Stimulated activated CD4-positive, alpha-beta T cell treated with anti-CD3 and anti-CD28 coated beads, Interleukin-1b, Interleukin-23, amount 100 ng/mL, for 24 hours (primary cell): ENCODE measurements at places on chromosomes 11 and 22.

- no peak for DNase-seq
These were observed 35.4 kb downstream of the NFAM1 start for GRCh38 chr22:42396621-42397331.

DNA sequence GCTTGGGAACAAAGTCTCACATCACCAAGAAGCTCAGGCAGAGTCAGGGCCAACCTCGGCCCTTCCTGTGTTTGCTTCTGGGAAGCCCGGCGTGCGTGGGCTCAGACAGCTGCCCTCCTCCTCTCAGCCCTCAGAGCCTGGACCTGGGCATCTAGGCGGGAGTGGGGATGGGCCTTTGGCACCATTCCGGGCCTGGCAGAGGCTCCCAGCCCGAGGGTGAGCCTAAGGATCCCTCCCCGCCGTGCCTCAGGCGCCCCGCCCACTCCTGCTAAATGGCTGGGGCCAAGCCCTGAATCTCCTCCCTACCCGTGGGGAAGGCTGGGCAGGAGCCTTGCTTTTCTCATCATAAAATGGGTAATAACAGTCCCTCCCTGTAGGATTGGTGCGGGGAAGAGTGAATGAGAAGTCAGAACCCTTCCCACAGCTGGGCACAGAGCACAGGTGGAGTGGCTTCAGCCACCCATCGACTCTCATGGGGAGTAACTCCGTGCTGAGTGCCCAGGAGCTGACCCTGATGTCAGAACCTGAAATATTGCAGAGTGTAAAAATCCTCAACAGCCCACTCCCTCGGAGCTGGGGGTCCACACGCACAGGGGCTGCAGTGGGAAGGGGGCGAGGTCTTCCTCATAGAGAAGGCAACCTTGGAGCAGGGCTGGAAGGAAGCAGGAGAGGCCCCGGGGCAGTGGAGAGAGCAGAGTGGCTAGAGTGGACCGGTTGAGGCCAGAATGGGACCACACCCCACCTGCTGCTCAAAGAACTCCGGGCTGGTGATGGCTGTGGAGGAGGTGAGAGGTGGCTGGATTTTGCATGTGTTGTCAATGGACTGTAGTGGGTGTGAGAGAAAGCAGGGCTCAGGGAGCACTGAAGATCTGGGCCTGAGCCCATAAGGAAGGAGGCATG, 18.8 kb upstream of the CDKN1C start:
- no peak for DNase-seq

DNA sequence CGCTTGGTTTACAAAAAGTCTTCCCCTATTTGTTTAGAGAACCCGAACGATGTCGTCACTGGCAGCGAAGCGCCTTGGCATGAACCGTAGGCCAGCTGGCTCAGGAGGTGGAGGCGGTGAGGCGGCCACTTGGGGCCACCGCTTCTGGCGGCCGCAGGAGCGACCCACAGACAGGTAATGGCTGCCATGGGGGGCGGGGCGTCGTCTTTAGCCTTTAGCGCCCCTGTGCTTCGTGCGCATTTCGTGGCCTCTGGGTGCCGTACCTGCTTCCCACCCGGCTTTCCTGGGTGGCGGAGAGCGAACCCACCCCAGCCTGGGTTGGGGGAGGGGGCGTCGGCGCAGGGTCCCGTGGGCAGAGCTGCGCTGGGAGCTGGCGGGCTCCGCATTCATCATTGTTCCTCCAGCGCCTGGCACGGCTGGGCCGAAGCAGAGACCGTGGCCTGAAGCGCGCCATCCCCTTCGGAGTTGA, 469 bp upstream of the OSBP2 start:
- DNase-seq, result peak; percentile 27

DNA sequence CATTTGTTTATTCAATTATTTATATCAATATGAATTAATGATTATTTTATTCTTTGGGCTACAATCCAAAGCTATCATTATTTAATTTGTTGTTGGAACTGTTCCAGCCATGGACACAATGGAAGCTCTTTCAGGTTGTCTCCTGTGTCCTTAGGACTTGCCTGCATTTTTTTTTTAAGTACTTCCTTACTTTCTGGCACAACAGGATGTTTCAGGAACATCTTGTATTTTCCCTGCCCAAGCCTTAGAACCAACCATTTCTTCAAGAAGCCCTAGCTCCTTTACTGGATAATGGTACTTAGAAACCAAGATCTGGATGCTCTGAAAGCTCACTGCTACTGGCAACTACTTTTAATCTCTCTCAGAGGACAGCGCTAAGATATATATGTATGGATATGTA, 57.8 kb upstream of the CLNS1A start:
- DNase-seq, result no peak

- no peak for DNase-seq
These were observed 273.9 kb downstream of the TBC1D22A start for GRCh38 chr22:47036352-47036751.

DNA sequence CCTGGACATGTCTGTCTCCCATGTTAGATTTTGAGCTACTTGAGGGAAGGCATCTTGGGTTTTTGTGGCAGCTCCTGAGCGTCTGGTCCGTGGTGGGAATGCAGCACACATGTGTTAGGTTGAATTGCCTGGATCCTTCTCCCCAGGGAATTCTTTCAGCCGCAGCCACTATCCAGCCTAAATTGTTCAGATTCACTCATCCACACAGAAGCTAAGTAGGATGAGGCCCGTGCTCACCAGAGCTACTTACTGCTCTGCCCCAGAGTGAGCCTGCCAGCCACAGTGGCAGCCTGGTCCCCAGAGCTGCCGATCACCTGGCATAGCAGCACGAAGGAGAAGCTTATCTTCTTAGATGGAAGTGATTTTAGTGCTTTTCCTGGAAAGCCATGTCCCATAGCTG, 34.4 kb upstream of the SORL1-AS1 start:
- no peak for DNase-seq

DNA sequence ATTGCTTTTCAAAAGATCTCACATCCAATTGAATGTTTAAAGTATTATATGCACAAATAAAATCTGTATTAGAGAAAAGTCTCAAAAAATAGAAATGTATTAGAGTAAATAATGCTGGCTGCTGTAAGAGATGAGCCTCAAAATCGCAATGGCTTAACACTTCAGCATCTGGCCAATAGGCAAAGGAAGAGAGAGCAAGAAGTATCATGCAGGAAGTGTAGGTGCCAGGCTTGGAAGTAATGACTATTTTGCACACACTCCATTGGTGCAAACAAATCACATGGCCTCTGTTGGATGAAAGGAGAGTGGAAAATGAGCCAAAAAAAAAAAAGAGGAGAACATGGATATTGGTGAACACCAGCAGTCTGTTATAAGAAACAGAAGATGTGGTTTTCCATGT, 193.0 kb upstream of the E2F8 start:
- no peak for DNase-seq

GRCh38 chr11:48122246-48122645, 94.4 kb upstream of the OR4B1 start:
- no peak for DNase-seq

DNA sequence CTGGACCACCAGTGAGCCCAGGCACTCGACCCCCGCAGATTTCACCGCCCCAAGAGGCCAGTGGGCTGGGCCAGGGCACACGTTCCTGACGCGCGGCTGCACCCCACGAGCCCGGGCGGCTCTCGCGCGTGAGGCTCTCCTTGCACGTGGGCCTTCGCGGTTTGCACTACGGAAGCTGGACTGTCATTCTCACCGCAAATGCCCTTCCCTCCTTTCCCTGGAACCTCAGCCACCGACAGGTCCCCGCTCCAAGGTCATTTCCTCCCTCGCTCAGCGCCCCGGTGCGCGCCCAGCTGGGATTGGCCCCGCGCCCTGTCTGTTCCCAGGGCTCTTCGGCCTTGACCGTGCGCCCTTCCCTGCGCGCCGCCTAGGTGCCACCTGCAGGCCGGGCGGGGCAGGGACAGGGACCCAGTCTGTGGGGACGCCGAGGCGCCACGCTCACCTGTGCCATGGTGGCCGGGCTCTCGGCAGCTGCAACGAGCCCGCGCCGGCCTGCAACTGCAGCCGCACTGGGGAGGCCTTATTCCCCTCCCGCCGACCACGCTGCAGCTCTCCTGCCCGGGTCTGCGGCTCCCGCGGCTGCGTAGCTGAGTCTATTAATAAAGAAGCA, 2.1 kb upstream of the CPT1A start:
- peak; percentile 54 for DNase-seq

- no peak for DNase-seq
These were observed 1.8 kb downstream of the DCPS start for GRCh38 chr11:126305699-126306098.

DNA sequence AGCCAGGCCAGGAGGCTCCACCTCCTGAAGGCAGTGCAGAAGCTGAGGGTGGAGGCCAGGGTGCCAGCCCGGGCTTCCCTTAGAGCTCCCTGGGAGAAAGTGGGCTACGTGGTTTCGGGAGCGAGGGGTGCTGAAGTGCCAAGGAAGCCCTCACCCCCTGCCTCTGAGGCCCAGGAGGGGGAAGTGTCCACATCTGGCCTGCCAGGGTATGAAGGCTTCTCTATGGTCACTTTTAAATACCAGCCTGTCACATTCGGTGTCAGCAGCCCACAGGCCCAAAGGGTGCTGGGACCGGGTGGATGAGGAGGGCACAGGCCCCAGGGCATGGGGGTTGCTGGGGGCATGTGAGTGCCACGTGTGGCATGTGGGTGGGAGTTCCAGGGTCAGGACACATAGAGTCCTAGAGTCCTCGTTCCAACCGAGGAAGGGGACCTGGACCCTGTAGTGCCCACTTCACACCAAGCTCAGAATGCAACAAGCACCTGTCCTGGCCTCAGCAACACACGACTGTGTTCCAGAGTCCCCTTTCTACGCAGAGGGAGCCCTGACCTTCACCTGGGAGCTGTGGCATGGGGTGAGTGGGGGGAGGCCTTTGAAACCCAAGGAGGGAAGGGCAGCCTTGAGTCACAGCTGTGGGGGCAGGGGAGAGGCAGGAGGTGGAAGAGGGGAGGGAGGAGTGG, 1.7 kb downstream of the SHISA8 start:
- no peak for DNase-seq

DNA sequence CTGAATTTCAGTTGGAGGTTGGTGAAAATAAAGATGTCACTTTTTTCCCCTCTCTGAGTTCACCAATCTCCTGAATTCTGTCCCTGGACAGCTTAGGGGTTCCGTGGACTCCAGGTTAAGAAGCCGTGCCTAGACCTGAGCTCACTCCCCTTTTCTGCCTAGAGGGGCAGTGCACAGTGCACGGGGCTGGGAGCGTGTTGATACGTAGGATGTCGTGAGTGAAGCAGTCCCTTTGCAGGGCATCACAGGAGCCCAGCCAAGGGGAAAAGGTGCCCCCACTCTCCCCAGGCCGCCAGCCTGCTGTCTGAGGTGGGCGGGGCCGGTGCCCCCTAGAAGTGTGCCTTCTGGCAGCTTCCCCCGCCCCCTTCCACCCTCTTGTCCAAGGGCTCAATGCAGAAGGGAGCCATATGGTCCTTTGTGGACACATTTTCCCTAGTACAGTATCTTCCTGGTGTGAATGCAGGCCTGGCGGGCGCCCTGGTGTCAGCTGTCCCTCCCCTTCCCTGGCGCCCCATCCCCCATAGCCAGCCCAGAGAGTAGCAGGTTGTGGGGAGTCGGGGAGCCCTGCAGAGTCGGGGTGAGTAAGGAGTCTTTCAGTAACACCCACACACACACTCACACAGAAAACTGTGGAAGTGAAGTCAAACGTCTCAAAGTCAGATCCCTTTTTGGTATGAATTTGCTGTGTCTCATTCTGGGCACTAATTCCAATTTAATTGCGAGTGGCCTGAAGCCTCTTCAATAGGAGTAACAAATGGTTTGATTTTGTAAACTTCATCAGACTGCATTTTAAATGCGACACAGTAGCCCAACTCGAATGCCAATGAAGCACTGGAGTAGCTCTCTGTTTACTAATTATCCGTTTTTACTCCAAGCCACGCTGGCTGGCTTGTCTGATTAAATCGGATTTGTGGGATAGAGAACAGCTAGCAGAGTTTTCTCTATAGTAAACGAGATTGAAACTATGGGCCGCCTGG, 67.5 kb upstream of the NNMT start:
- no peak for DNase-seq

DNA sequence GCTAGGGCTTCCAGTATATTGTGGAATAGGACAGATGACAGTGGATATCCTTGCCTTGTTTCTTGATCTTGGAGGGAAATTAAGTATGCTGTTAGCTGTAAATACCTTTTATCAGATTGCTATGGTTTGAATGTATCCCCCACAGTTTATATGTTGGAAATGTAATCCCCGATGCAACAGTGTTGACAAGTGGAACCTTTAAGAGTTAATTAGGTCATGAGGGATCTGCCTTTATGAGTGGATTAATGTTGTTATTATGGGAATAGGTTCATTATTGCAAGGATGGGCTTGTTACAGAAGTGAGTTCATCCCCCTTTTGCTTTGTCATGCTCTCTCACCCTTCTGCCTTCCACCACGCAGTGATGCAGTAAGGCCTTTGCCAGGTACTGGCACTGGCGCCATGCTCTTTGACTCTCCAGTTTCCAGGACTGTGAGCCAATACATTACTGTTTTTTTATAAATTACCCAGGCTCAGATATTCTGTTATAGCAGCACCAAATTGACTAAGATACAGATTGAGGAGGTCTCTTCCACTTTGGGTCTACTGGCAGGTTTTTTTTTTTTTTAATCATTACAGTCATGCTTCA, 16.4 kb downstream of the CABIN1 start:
- no peak for DNase-seq

DNA sequence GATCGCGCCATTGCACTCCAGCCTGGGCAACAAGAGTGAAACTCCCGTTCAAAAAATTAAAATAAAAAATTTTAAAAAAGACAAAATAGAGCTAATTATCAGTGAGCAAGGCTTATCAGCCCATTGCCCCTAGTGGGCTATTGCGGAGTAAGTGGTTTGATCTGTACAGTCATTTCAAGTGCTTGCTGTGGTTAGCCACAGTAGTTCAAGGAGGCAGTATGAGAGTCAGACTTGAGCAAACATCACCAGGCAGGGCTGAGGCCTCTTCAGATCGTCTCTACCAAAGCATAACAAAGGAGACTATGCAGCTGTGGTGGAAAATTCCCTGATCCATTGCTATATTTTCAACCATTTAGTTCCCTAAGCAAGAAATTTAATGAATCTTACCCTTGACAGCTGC, 4.3 kb upstream of the SBF2 start:
- DNase-seq, result no peak

- no peak for DNase-seq
These were observed 507.1 kb upstream of the CCDC90B start for GRCh38 chr11:83793310-83793709.

- peak; percentile 46 for DNase-seq
These were observed 39.7 kb downstream of the ME3 start for GRCh38 chr11:86632499-86633269.

DNA sequence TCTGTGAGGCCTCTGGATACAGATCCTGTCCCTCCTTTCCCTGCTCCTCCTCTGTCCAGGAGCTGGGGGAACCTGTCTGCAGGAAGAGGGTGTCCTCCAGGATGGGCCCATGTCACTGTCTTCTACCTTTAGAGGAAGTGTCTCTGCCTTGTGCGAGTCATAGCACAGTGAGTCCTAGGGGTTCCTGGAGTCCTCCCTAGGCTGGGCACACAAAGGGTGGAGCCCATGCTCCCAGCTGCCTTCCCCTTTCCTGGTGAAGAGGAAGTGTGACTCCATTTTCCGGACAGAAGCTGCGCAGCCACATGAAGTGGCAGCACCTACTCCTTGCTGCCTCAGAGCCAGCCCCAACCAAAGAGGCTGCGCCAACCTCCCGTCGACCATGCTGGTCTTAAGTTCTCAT, 112.2 kb downstream of the CTTN start:
- DNase-seq, result no peak

- DNase-seq, result no peak
These were observed 23.5 kb downstream of the SERGEF start for GRCh38 chr11:17989306-17989705.

GRCh38 chr11:19976281-19976941, 183.9 kb downstream of the DBX1 start:
- DNase-seq, result no peak
